NCI-H1417 treated with DMSO at 0.1 percent for 48 hours (cell line): ENCODE measurements at places on chromosomes 5 and 9.

DNA sequence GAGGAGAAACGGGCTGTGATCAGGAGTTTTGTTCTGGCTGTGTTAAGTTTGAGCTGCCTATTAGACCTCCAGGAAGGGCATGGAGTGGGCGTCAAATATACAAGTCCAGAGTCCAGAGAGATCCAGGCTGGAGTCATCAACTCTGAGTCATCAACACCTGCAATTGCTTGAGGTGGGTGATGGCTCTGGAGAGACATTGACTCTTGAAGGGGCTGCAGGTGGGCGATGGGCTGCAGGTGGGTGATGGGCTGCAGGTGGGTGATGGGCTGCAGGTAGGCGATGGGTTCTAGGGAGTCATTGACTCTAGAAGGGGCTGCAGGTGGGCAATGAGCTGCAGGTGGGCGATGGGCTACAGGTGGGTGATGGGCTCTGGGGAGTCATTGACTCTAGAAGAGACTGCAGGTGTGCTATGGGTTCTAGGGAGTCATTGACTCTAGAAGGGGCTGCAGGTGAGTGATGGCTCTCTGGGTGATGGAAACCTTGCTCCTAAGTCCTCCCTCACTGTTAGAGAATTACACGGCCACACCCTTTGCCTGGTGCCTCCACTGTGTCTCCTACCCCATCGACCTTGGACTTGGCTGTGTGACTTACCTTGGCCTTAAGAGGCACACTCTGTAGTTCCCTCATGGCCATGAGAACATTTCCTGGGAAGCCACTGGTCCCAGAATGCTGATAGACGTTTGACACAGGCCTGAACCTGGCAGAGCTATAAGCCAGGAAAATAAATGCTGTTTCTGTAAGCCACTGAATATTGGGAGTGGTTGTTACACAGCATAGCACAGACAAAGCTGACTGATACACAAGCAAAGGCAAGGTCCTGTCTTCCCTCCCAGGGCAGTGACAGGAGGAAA lies 10.4 kb upstream of the FIBCD1 start:
- DNase-seq = no peak

DNA sequence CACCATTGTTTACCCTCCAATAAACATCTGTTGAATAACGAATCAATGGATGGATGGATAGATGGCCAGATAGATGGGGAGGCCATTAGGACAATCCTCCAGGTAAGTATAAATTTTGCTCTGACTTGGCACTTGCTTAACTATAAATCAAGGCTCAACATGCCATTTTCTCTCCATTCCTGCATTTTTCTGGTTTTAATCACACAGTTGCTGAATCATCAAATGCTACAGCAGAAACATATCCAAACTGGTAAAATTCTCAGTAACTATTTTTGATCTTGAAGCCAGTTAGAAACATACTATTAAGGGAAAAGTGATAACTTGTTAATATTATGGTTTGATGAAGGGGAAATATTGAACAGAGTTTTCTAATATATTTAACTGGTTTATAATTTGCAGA lies 71.5 kb upstream of the MTAP start:
- DNase-seq = no peak

GRCh38 chr5:110045158-110045557 lies 355.4 kb downstream of the MAN2A1 start:
- DNase-seq = no peak

DNA sequence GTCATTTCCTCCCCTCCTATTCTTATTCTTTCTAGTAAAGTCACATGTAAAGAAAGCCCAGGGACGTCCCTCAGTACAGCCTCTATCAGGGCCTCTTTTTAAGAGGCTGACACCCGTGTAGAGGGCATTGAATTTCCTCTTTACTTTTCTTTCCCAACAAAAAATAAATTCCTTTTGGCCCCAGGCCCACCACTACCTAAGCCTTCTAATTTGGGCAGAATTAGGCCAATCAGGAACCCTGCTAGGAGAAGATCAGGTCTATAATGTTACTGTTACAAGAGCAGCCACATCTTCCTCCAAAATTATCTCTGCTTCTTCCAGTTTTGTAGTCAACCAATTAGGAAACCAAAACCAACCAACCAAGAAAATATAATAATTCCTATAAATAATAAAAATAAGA lies 189.6 kb upstream of the NREP start:
- DNase-seq = no peak

DNA sequence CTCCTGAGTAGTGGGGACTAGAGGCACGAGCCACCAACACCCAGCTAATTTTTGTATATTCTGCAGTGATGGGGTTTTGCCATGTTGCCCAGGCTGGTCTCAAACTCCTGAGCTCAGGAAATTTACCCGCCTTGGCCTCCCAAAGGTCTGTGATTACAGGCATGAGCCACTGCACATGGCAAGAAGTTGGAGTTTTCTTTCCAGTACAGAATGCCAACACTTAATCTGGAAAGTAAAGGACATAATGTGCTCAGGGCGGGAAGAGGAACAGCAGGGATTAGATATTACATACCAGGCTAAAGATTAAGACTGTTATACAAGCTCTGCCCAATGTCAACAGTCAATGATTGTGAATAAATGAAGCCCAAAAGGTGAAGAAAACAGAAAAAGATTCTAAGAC lies 47.2 kb upstream of the AGXT2 start:
- no peak for DNase-seq

- no peak for DNase-seq
Measured at GRCh38 chr5:56037531-56038010, 42.8 kb upstream of the IL6ST start.

- no peak for DNase-seq
Measured at GRCh38 chr5:106796081-106796480, 874.7 kb downstream of the EFNA5 start.

DNA sequence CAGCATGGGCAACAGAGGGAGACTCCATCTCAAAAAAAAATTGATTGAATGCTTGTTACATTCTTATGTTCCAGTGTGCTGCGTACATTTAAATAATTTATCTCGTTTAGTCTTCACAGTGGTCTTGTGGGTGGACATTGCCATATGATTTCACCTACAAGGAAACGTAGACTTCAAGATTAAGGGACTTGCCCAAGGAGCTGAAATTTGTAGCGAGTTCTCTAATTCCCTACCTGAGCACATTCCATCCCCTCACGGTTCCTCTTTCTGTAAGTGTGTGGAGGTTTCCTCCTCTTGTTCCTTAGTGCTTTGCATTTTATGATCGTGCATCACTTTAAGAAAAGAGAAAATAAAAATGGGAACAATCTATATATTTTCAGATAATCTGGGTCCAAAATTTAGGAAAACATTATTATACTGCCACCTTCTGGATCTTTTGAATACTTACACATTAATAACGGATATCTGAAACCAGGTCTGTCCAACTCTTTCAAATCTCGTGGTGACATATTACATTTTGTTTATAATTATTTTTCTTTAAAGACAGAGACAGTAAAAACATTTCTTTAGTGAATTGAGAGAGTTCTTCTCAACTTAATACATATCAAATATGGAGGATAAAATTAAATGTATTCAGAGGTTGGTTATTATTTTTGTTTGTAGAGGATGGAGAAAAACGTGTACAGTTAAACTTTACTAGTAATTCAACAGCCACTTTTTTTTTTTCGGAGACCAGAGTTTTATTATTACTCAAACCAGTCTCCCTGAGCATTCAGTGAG lies 29.9 kb upstream of the C7 start:
- peak; percentile 17 for DNase-seq

DNA sequence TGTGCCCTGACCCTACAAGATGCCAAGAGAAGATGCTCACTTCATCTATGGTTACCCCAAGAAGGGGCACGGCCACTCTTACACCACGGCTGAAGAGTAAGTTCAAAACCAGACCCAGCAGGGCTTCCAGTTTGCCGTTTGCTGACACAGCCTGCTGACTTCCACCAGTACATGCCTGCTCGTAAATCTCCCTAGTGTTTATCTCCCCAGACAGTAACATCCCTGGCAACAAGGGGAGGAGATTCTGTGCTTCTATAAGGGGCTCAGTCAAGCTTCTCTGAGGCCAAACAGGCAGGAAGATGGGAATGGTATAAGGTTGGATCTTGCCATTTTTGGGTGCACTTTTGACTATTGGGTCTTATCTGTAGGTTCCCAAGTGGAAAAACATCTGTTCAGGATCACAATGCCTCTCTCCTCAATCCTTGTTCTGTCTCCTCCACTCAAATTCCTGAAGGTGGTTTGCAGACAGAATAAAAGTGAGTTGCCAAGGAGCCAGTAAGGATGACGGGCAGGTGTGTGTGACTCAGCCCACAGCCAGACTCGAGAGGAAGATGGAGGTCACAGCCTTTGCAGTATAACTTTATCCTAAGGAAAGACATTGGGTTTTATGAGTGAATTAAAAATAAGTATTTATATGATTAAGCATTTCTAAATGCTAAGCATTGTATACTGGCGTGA lies 1.9 kb downstream of the MLANA start:
- DNase-seq = no peak
